ENCODE measurements at places on chromosomes 5 and 9.

- DNase-seq, result no peak
Measured at GRCh38 chr5:143025376-143025775, 255.2 kb downstream of the ARHGAP26 start.

- DNase-seq, result no peak
Measured at GRCh38 chr9:24464319-24464951, 81.3 kb downstream of the IZUMO3 start.

GRCh38 chr9:131858147-131858546 lies 118.3 kb upstream of the RAPGEF1 start:
- DNase-seq, result no peak

DNA sequence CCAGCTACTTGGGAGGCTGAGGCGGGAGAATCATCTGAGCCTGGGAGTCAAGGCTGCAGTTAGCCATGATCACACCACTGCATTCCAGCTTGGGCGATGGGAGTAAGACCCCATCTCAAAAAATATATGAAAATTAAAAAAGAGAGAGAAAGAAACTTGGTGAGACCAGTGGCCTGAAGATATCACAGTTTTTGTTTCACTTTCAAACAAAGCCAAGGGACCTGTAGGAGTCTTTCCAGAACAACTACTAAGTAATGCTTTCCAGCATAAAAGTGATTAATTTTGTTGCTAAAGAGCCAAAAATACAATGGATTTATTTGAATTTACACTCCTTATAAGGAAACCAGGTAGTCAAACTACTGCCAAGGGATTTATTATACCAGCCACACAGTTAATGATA lies 23.5 kb downstream of the GKAP1 start:
- DNase-seq, result no peak

- no peak for DNase-seq
Measured at GRCh38 chr9:18018661-18019060, 439.8 kb downstream of the SH3GL2 start.

- peak; percentile 23 for DNase-seq
Measured at GRCh38 chr5:127029581-127030258, 638 bp downstream of the MARCHF3 start.

GRCh38 chr9:6105738-6106137 lies 90.3 kb upstream of the RANBP6 start:
- DNase-seq, result no peak

DNA sequence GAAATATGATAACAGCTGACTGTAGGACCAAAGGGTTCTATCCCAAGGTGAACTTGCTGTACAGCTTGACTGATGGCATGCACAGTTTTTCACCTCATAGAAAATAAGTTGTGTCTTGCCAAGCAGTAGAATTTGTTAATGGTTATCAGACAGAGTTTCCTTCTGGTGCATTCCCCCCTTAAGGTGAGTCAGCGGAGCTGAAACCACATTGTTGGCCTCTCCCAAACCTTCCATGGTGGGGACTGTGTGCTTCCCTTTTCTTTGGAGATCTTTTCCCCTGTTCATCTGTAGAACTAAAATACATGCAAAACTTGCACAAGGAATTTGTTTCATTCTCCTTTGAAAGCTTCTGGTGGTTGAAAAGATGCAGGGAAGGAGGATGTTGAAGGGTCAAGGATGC lies 179.8 kb downstream of the FGF1 start:
- no peak for DNase-seq

- DNase-seq, result no peak
Measured at GRCh38 chr9:100473276-100474081, 530 bp downstream of the TMEFF1 start.

- peak; percentile 72 for DNase-seq
Measured at GRCh38 chr9:112447283-112447761, 39.3 kb upstream of the KIAA1958 start.

DNA sequence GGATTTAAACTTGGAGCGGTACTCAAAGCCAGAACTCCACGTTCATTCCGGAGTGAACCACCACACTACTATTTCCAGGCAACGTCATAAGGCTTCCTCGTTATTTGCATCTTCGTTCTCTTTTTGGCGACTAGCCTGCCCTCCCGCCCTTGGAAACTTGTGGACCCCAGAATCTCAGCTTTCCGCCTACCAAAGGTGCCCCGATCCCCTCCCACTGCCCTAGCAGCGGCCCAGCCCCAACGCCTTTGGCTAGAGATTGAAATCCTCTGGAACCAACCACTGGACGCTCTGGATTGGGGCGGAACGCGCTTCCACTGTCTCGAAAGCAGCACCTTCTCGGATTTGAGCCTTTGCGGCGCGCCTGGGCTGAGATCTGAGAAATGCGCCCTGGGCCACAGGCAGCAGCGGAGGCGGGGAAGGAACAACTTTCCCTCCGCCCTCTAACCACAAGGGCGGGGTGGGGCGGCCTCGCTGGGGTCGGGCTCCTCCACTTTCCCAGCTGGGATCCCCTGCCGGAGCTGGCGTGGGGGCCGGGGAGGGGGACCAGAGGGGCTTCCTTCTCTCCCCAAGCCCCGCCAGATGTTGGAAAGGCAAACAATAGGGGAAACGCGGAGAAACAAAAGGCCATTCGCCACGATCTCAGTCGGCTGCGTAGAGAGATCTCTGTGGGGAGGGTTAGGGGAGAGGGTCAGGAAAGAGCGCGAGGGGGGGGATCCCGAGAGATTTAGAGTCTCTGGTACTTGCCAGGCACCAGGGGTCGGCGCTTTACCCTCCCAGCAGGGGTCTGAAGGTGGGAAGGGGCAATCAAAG lies 1.3 kb downstream of the MOB3B start:
- DNase-seq, result no peak

GRCh38 chr5:80978772-80979317 lies 18.7 kb downstream of the RASGRF2 start:
- DNase-seq, result no peak

DNA sequence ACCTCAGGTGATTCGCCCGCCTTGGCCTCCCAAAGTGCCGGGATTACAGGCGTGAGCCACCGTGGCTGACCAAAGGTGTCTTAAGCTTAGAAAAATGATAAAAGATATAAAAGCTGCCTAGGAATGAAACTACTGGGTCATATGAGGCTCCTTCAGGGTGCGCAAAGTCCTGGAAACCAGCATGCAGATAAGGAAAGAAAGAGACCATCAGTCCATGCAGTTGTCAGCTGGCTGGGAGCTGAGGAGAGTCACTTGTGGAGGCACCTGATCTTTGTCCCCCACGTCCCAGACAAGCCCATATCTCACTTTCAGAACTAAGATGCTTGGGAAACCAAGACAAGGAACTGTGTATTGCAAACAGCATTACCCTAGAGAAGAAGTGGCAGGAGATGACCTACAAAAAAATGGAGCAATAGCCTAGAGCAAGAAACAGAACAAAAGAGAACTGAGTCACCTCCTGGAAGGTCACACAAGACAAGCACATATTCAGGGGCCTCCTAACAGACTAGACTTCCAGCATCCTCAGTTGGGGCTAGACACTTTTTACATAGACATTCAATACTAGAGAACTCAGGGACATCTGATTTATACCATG lies 2.8 kb upstream of the CCDC125 start:
- no peak for DNase-seq

DNA sequence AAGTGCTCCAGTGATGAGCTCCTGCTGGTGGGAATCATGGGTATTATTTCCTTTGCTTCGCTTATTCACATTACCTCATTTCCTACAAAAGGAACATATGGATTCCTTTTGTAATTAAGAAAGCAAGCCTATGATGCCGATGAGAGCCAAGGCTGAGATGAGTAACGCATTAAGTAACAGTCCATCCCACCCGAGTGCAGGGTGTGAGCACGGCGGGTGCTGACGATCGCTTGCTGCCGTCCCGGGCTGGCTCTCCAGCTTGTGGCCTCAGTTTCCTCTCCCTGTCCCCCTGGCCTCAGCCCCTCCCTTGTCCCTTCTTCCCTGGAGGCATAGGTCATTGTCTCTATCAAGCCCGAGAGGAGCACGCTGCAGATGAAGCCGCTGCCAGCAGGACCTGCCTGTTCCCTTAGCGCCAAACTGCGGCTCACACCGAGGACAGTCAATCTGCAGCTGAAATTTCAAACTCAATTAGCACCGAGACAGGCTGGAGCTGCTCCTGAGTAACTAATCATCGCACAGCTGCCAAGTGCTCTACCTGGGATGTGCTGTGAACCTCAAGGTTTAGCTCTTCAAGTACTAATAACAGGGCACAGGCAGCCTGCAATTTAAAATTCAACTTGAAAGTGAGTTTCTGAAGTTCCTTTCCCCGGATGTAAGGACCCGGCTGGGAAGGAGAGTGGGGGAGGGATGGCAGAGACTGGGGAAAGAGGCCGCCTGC lies 115.2 kb upstream of the RAPGEF1 start:
- peak; percentile 21 for DNase-seq

- DNase-seq, result no peak
Measured at GRCh38 chr5:126007841-126008240, 415.4 kb upstream of the GRAMD2B start.

- DNase-seq, result no peak
Measured at GRCh38 chr5:103539376-103540330, 22.9 kb downstream of the NUDT12 start.

DNA sequence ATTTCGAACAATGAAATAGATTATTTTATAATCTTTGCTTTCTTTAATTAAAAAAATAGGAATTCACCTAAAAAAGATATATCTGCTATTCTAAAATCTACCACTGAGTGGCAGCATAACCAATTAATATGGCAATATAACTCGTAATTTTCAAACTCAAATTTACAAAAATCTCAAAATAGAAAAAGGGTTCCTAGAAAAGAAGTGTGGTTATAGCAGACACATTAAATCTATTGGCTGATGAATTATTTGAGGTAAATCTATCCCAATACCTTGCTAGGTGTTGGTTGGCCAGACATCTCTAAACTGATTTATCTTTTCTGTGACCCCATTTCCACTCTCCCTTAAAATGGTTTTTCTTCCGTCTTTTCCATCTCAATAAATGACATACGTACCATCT lies 30.2 kb upstream of the NRG2 start:
- no peak for DNase-seq

- peak; percentile 85 for DNase-seq
Measured at GRCh38 chr5:172429201-172429940, 25.0 kb downstream of the SH3PXD2B start.

- DNase-seq, result no peak
Measured at GRCh38 chr5:6603643-6604042, 29.2 kb downstream of the NSUN2 start.

DNA sequence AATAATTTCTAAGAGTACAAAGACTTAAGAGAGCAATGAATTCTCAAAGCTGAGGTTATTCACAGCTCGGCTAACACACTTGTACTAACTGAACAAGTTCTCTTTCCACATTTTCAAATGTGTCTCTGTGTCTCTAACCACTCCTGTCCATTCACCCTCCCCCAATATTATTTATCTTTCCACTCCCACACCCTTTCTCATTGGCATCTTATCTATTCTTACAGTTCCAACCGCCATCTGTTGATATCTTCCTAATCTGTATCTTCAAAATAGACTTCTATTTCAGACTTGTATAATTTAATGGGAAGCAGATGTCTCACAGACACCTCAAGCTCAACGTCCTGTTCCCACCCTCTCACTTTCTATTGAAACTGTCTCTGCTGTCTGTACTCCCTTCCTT lies 205.9 kb downstream of the ANXA1 start:
- DNase-seq, result no peak

DNA sequence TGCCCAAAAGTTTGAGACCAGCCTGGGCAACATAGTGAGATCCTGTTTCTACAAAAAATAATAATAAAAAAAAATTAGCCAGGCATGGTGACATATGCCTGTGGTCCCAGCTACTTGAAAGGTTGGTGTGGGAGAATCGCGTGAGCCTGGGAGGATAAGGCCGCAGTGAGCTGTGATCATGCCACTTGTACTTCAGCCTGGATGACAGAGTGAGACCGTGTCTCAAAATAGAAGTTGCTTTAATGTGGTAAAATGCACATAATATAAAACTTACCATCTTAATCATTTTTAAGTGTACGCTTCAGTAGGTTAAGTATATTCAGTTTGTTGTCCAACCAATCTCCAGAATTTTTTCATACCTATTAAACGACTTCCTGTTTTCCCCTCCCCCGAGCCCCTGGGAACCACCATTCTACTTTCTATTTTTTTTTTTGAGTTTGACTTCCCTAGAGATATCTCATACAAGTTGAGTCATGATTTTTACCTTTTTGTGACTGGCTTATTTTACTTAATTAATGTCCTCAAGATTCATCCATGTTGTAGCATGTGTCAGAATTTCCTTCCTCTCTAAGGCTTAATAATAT lies 120.1 kb upstream of the POC5 start:
- DNase-seq, result no peak

DNA sequence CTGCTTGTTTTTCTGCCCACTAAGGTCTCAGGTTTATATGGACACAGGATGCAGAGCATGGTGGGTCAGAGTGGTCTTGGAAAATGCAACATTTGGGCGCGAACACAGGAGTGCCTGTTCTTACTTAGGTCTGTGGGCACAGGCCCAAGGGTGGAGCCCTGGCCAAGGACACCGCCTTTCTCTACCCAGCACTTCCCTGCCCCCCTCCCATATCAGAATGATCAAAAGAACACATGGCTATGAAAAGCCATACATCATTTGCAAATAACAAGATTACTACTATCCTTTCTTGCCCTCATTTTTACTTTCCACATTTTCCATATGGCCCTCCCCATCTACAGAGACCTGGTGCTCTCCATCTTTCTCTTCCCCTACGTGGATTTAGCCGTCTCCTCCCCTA lies 162.2 kb downstream of the ENC1 start:
- DNase-seq, result no peak

DNA sequence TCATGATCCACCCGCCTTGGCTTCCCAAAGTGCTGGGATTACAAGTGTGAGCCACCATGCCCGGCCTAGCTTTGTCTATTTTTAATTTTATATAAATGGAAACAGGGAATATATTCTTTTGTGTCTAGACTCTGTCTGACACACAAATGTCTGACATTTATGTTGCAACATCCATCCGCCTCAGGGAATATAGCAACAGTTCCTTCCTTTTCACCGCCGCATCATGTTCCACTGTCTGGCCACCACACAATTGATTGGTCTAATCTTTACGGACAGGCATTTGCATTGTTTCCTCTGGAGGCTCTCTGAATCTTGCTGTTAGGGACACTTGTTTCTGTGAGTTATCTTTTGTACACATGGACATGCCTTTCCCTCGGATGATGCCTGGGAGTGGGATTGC lies 20.1 kb upstream of the TBC1D9B start:
- DNase-seq, result no peak

DNA sequence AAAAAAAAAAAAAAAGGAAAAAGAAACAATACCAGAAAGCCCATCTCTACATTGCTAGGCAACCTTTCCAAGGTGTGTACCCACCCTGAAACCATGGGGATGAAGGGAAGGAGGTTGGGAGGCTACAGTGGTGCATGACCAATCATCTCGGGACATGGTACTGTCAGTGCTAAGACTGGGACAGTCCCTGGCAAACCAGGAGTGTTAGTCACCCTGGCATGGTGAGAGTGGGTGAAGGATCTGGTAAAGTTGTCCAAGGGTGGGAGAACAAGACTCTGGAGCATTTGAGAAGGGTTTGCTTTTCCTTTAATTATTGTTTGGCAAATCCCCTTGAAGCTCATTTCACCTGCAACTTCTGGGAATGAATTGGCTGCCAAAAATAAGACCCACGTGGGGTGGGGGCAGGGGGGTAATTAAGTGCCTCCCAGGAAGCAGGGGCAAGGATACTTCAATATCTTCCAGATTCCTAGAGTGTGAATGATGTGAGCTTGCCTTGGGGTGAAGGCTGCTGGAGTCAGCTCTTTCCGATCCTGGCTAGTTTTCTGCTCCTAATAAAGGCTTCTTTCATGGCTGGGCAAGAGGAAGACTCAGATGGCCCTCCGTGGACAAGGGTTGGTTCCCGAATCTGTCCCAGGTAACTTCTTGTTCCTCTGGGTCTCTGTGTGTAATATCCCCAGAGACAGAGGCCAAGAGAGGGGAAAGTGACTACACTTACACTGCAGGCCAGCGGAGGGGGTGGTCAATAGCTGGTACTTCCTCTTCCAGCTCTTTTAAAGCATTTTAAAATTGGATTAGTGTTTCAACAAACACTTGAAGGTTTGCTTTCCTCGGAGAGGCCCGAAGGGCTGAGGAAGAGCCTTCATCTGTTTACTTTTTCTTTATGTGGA lies 61.6 kb upstream of the SPRY4 start:
- DNase-seq, result no peak
